ENCODE measurements at places on chromosomes 4 and X.

GRCh38 chr4:186307497-186307896 lies 41.5 kb downstream of the F11 start:
- no peak for DNase-seq

- DNase-seq = no peak
Observed at GRCh38 chr4:138500869-138501268, 258.7 kb upstream of the SLC7A11 start.

- DNase-seq = no peak
Observed at GRCh38 chrX:151676196-151676595, 19.1 kb upstream of the PRRG3 start.

GRCh38 chr4:95386410-95386809 lies 162.4 kb downstream of the UNC5C start:
- DNase-seq = no peak

DNA sequence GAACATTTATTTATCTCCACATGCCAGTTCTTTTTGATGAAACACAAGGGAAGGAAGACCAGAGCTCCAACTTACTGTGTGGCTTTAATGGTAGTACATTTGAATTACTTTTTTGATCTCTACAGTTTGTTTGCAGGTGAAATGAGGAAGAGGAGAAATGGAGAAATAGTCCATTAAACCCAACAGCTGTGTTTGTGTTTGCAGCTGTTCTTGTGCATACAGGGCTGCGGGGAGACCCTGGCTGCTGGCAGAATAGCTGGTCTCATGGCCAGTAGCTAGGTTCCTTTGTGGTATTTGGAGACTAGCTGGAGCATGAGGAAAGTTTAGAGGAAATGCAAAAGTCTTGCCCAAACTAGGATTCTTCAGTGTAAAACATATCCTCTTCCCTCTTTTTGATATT lies 374.8 kb downstream of the GPAT3 start:
- no peak for DNase-seq

- no peak for DNase-seq
Observed at GRCh38 chrX:21975812-21976211, 35.3 kb downstream of the SMS start.

DNA sequence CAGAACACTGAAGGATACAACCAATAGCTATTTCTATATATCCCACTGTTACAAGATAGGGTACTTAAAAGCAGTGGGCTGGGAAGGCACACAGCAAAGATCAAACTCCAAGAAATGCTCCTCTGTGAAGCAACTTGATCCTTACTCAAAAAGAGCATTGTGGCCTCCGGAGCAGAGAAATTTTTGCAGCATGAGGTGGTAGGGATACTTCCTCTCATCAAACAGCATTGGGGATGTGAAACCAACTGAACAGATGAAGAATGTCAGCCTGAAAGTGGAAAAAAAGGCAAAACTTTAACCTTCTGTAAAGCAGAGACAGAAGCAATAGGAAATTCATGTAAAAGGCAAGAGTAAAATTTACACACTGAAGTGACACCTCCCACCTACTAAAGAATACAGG lies 92.2 kb downstream of the HUWE1 start:
- peak; percentile 2 for DNase-seq

DNA sequence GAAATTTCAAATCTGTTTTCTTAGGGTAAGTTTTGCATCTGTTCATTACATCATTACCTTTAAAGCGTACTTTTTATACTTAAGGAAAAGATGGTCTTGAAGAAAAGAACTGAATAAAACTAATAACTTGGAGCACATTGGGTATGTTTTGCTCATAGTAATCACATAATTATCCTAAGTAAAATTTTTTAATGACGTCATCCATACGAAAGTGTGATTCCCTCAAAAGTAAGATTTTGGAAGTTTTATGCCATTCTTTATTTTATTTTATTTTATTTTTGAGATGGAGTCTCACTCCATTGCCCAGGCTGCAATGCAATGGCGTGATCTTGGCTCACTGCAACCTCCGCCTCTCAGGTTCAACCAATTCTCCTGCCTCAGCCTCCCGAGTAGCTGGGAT lies 1516.6 kb upstream of the TENM3 start:
- no peak for DNase-seq

GRCh38 chr4:133972586-133972985 lies 229.0 kb downstream of the PABPC4L start:
- DNase-seq = no peak

DNA sequence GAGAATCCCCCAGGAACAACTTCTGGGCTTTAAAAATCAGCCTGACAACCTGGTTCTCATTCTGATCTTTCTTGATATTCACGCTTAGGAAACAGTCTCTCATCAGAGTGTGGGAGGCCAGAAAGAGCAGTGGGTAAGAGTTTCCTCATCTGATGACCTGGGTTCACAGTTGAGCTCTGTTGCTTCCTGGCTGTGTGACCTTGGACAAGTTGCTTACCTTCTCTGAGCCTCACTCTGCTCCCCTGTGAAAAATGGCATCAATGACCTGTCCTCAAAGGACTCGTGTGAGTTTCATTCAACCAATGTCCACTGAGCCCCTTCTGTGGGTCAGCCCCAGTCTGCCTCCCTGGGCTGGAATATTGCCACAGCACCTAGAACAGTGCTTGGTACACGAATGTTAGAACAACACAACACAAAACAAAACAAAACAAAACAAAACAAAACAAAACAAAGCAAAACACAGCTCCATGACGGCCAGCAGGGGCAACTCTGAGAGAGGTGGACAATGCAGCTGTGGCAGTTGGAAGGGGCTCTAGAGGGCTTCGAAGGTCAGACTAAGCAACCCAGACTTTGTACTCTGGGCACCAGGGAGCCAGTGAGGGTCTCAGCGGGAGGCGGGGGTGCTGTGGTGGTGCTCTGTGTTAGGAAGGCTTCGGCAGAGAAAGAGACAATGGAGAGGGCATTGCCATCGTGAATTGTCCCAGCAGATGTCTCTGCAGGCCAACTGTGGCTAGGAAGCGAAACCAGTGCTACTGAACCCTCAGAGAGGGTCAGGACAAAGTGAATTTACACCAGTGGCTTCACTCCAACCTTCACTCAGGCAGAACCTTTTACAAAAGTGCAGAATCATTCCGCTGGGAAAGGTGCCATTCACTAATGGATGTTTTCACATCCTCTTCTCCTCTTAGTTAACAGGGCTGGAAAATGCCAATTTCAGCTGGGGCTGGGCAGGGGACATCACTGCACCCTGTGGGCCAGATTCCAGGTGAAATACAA lies 14.3 kb upstream of the C4orf50 start:
- DNase-seq = no peak

- no peak for DNase-seq
Observed at GRCh38 chr4:5511791-5512190, 196.6 kb downstream of the EVC2 start.

DNA sequence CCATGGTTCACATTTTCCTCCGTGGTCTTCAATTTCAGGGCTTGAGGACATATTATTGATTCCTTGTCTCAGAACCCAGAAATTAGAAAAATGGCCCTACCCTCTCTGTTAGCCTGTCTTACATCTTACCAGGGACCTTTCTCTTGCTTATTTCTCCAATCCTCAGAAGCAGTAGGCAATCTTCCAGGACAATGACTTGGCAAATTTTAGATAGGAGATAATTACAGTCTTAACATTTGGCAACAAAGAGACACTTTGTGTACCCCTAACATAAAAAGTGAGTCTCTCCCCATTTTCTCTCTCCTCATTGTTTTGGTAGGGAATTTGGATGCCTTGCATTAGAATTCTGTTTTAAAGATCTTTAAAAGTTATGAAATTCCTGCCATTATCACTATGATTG lies 778.1 kb upstream of the SLIT2 start:
- no peak for DNase-seq

GRCh38 chrX:76920607-76921006 lies 493.1 kb downstream of the MAGEE1 start:
- DNase-seq = no peak

DNA sequence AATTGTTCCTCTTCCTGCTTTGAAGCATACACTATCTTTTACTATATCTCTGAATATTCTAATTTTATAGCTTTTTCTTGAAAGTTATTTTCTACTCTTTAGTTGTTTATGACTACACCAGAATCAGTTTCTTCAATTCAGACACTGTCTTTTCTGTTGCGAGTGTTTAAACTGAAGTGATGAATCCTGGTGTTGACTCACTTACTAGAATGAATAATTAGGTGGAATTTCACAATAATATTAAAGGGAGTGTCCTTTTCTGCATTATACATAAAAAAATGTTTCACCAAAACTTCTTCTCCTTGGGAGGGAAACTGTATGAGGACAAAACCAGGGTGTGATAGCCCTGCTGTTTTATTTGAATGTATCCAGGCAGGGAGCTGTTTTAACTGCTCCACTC lies 1383.1 kb downstream of the C4orf33 start:
- DNase-seq = no peak

DNA sequence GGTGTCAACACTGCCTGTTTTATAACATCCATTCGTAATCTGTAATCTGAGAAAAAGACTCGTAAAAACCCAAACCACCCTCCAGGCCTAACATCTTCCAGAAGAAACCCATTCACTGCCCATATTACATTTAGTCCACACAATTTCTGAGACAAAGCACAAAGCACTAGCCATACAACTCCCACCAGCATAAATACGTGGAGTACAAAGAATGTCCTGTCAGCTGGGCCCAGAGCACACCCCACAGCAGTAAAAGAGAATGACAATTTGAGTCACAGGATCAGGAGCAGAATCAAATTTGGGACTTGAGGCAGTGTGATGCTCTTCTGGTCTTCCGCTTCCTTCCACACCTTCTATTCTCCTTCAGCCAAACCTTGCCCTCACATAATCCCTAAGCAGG lies 6.8 kb downstream of the MECP2 start:
- DNase-seq = no peak

GRCh38 chr4:127491571-127491970 lies 141.2 kb upstream of the INTU start:
- DNase-seq = no peak

- DNase-seq = no peak
Observed at GRCh38 chr4:13907255-13907751, 279.8 kb upstream of the BOD1L1 start.

DNA sequence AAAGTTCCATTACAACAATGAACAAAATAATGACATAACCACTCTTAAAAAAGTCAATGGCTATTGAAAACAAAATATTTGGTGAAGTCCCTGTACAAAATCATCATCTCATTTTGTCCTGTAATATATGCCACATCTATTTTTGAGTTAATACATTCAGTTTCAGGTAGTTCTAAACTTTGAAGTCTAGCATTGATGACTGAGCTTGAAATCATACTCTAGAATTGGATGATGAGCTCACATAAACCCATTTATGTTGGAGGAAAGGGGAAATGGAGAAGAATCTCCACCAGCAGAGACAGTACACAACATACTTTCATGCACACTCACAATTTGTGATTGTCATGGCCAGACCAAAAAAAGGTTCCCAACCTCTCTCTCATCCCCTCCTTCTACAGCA lies 371.1 kb upstream of the NR3C2 start:
- no peak for DNase-seq

GRCh38 chrX:136438192-136438591 lies 49.6 kb upstream of the BRS3 start:
- no peak for DNase-seq

DNA sequence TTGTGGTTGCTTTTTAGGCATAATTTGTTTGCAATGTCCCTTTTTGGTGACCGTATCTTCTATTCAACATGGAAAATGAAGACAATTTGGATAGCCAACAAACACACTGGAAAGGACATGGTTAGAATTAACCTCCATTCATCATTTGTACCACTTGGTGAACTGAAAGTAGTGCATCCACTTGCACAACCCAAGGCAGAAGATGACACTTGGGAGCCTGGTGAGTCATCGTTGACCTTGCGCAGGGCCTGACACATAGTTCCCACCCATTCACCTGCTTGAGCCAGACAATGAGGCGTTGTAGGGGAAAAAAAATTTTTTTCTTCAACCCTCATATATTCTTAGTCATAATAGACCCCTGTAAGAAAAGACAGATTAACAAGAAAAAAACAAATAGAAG lies 32.4 kb downstream of the EGF start:
- DNase-seq = no peak

DNA sequence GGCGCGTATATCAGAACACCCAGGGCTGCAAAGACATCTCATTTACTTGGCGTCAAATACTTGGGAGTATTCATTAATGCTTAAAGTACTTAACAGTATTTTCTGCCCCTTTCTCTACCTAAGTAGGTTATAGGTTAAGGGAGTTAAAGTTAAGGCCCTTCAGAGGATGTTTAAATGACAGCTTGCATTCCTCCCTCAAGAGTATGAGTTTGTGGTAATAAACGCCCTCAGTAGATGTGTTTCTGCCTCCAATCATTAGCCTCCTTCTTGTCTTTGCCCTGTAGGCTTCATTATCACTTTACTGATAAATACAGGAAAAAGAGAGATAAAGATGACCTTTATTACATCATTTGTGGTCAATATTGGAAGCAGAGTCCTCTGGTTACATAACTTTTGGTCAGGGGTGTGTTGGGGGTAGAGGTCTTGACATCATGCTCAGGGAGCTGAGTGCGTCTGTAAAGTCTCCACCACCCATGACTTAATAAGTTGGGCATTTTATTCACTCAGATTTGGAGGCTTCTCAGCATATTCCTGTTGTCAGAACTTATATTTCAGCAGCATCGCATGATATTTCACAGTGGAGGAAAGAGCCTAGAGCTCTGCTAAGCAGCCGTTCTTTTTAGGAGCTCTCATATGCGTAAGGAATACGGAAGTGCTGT lies 145.9 kb downstream of the CPE start:
- DNase-seq = no peak

DNA sequence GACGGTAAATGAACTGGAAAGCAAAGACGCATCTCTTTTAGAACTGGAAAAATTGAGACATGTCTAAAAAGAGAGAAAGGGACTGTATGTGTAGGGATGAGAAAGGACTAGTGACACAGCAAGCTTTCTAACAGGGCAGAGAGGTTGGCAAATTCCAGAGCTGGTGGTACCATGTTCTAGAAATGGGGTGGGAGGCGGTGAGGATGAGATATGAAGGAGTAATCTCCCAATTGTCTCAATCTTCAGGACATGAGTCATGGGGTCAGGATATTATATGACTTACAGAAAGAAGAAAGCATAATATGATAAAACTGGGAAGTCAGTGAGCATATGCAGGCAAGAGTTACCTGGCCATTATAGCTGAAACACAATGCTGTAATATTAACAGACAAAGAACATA lies 14.2 kb downstream of the TAB3 start:
- no peak for DNase-seq

GRCh38 chrX:38175139-38175538 lies 45.5 kb downstream of the SRPX start:
- no peak for DNase-seq

DNA sequence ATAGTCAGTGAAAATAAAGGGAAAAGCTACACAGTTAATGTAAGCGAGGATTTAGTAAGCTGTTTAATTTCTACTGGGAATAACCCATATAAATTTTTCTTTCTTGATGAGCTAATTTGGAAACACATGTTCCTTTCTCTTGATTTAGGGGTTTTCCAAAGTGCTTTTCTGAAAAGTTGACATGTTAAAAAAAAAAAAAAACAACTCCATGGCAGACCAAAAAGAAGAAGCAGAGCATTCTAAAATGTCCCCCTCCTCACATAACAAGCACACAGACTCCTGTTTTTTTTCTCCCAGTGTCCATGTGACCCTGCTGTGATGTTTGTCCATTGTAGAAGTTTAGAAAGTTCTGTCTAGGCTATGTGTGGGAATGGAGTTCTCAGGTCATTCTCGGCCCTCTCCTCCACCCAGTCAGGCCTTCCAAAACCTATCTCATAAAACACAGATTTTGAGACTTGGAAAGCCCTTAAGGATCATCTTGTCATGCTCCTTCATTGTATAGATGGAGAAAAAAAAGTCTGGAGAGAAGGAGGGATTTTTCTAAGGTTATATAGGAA lies 792 bp downstream of the CLIC2 start:
- DNase-seq = no peak

- DNase-seq = no peak
Observed at GRCh38 chr4:15398001-15398400, 29.8 kb upstream of the C1QTNF7 start.

GRCh38 chrX:56802921-56803849 lies 74.1 kb downstream of the NBDY start:
- DNase-seq = no peak

Data from germinal center (tissue), 1 donor.